HCT116 (cell line): ENCODE measurements at places on chromosomes 6 and 20.

DNA sequence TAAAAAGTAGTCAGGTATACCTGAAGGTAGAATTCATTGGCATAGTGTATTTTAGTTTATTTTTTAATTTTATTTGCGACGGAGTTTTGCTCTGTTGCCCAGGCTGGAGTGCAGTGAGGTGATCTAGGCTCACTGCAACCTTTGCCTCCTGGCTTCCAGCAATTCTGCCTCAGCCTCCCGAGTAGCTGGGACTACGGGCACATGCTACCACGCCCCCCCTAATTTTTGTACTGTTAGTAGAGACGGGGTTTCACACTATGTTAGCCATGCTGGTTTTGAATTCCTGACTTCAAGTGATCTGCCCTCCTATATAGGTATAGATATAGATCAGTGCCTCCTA lies 102.8 kb upstream of the PRSS16 start:
- no peak for DNase-seq

GRCh38 chr20:16262594-16262993 lies 310.7 kb downstream of the KIF16B start:
- DNase-seq: no peak

GRCh38 chr6:155455766-155456165 lies at the start of gene NOX3:
NOX3 (minus strand) TSS chr6:155455839; CDS start chr6:155455800, 39 bp downstream.
- DNase-seq: no peak

DNA sequence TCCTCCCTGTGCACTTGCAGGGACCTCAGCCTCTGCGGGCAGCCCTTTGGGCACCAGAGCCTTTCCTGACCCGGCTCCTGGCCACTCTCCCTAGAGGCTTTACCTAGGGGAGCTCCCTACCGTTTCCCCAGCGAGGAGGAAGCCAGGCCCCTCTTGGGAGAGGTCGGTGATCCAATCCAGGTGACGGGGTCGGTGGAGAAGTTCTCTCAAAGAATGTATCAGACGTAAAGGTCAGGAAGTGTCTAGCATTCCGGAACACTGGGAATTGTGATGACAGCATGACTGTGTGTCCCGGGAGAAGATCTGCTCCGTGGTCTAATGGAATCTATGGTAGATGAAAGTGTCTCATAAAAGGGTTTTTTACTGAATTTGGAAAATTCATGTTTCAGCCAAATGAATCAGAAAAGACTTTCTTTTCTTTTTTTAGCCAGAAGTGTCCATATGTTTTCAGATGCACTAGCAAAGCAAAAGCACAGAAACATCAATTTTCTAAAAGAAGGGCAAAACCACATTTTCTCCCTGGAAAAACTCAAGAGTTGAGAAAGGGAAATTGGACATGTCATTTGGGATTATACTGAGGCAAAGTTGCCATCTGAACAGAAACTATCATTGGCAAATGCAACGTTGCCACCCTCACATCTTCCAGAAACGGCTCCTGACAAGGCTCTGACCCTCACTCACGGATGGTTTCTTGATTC lies 289.4 kb downstream of the THBS2 start:
- no peak for DNase-seq

DNA sequence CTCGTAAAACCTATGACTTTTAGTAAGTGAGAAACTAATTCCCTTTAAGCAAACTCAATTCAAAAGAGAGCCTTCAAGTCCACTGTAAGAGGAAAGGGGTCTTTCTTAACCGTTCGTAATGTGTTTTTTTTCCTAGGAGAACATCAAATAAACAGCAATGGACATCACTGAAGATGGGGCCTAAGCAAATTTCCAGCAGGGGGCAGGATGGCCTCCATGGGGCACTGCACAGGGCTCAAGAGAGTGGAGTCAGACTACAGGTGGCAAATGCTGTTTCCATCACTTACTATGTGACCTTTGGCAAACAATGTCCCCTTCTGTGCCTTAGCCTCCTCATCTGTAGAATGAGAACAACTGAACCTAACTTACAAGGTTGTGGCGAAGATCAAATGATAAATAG lies 88.7 kb downstream of the ARHGAP18 start:
- DNase-seq: no peak

DNA sequence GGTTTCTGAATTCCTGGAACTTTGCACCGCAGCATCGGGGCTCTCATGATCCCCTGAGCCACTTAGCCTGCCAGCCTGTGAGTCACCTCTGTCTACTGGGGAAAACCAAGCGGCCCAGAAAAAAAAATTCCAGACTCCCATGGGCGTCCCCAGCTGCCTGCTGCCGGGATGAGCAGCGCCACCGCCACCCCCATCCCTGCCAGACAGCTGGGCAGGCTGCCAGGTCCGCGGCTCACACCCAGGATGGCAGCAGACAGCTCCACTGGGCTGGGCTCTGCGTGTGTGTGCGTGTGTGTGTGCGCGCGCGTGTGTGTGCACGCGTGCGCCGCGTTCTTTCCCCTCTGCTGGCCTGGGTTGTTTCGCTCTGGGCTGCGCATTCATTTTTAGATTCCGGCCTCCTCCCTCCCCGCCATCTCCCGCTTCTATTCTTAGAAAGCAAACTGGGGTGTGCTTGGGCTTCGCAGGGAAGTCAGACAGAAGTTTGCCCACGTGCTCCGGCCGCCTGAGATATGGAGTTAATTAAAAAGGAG lies 38.9 kb upstream of the PMEPA1 start:
- DNase-seq: peak; percentile 24

GRCh38 chr6:3213334-3213695 lies 14.1 kb downstream of the TUBB2B start:
- DNase-seq: no peak

DNA sequence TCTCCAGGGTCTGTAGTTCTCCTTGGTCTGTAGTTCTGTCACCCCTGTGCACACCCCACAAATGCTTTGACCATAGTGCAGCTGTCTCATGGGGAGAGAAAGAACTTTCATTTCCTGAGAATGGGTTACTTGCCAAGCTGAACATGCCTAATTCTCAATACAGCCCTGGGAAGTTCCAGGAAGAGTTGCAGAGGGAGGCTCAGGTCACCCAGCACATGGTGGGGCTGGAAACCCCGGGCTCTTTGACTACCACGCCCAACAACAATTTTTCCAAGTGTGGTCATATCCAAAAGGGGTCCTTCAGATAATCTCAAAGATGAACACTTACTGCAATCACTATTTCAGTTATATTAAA lies 2.2 kb upstream of the PTPRA start:
- no peak for DNase-seq

DNA sequence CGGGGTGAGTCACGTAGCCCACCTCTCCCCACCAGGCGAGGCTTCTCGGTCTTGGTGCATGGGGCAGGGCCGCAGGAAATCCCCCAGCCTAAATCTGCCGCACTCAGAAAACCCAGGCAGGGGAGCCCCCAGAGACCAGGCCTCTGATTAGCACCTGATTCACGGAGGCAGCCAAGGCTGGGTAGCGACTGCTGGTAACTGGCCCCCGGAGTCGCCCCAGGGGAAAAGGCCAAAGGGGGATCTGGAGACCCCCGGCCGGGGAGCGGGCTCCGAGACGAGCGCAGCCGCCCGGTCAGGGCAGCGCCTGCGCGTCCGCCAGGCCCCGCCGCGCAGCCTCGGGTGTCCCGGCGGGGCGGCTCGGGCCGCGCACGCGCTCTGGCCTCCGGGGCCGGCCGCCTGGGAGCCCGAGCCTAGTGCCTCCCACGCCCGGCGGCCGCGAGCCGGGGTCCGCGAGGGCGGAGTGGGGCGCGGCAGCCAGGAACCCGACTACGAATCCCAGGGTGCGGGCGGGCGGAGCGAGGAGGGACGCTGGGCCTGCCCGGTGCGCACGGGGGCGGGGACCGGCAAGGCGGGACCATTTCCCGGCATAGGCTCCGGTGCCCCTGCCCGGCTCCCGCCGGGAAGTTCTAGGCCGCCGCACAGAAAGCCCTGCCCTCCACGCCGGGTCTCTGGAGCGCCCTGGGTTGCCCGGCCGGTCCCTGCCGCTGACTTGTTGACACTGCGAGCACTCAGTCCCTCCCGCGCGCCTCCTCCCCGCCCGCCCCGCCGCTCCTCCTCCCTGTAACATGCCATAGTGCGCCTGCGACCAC lies at the start of gene DUSP22:
TSS of gene DUSP22 (plus strand) at position 791 of the 809 bp plus-strand sequence. CDS start 53 bp downstream, outside the sequence.
- DNase-seq: peak; percentile 45

DNA sequence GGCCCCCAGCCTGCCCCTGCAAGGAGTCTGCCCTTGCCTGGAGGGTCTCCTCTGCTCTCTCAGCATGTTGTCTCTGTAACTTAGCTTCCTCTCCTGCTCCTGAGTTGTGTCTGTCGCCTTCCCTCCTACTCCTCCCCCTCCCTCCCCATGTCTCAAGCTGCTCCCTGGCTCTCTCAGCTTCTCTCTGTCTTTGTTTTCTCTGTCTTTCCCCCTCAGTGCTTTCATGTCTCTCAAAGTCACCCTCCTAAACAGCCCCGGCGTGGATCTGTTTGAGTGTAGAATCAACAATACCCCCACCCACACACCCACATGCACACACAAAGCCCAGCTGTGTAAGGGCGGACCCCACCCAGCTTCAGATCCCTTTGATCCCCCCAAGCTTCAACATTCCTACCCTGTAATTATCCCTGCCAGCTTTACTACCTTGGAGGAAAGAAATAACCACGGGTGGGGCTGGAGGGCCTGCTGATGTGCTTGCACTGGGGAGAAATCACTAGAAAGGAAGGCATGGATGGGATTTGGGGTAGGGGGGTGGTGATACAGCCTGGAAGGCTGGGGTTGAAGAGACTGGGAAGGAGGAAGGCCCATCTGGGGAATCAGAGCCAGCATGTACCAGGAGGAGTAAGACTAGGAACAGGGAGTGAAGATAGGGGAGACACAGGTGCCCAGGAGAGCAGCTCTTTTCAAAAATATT lies 1.0 kb upstream of the LY6G6D start:
- no peak for DNase-seq

DNA sequence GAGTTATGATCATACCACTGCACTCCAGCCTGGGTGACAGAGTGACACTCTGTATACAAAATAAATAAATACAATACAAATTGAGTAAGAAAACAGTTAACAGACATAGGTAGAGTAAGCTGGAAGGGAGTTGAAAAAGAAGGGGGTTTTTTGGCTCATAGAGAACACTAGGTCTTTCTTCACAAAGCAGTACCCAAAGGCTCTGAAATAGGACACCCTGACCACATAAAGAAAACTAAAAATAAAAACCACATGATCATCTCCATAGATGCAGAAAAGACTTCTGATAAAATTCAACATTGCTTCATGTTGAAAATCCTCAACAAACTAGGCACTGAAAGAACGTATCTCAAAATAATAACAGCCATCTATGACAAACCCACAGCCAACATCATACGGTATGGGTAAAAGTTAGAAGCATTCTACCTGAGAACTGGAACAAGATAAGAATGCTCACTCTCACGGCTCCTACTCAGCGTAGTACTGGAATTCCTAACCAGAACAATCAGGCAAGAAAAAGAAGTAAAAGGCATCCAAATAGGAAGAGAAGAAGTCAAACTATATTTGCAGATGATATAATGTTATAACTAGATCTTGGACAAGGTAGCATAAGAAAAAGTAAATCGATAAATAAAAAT lies 48.6 kb downstream of the TOMM6 start:
- no peak for DNase-seq

DNA sequence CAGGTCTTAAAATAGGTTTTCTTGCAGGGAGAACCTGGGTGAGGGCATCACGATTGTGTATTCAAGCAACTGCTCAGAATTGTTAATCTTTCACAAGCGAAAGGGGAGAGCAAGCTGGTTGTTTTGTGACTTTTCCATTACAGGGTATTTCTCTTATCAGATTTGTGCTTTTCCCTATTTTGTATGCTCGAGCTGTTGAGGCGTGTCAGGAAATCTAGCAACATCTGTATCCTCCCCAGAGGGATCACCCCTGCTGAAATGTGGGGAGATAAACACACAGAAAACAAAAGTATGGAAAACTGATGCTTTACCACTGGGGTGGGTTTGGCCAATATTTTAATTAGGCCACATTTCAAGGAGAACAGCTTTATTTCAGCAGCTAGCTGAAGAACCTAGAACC lies 187.0 kb downstream of the DTNBP1 start:
- no peak for DNase-seq
